ENCODE measurements at places on chromosomes 16 and 17.

- no peak for DNase-seq
These were observed 14.0 kb upstream of the KATNB1 start for GRCh38 chr16:57721356-57722209.

- DNase-seq: no peak
These were observed 38.1 kb downstream of the PIK3R5 start for GRCh38 chr17:8927395-8927794.

GRCh38 chr16:30070490-30070889, 4.9 kb downstream of the ALDOA start:
- no peak for DNase-seq

GRCh38 chr16:2226245-2226793, 2.9 kb downstream of the E4F1 start:
- DNase-seq: no peak

- DNase-seq: peak; percentile 64
These were observed 6.1 kb upstream of the STAC2 start for GRCh38 chr17:39231591-39232551.
